ENCODE measurements at places on chromosomes 2 and 18.

- no peak for DNase-seq
Observed at GRCh38 chr2:74001121-74001520, 16.4 kb downstream of the TET3 start.

GRCh38 chr2:177666408-177666807, 273.8 kb downstream of the AGPS start:
- no peak for DNase-seq

DNA sequence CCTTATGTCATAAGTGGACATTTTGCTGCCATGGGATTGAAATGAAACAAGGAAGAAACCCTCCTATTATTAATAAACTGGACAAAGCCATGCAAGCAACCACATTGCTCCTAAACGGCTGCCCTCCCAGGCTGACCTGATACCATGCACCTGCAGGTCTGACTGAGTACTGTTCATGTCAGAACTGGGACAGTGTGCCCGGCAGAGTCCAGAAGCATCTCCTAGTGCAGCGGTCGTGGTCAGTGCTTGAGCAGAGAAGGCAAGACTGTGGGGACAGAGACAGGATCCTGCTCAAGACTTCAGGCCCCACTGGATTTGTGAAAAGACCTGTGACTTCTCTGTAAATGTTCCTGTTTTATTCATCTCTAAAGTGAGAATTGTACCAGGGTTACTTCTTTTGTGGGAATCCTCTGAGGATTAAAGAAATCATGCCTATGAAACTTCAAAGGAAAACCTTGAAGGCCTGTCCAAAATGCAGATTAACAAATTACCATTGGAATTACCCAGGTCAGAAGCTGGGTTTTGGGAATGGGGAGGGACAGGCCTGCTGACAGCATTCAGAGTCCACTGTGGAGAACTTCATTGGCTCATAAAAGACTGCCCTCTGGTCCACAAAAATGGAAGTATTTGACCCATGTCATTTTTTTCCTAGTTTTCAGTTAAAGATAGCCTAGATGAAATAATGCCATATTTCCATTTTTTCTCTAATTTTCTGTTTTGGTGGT, 13.9 kb downstream of the RNF144A start:
- DNase-seq, result no peak

- DNase-seq, result no peak
Observed at GRCh38 chr2:228115-228514, 35.7 kb downstream of the SH3YL1 start.

- DNase-seq, result no peak
Observed at GRCh38 chr2:240392948-240393830, 42.3 kb upstream of the GPC1 start.

DNA sequence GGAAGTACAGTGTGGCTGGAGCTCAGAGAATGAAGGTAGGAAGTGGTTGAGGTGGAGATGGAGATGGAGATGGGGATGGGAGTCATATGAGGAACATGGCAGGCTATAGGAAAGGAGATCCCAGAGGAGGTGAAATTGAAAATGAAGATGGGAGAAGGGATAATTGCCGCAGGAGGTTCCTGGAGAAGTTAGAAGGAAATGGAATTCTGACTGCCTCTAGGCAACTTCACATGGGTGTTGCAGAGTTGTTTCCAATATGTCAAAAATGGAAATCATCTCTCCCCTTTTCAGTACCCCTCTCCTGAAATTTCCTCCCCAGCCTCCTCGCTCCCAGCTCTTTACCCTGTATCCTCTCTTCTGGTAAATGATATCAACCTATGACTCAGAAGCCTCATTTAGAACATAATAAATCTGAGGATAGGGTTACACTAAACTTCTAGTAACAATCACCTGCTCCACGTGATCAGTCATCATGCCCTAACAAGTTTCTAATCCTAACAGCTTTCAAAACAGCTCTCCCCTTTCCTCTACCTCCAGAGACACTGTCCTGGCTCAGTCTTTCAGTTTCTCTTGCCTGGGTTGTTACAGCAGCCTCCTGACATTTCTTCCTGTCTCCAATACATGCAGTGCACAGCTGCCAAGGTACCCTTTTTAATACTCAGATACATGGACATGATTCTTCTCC, 201.9 kb upstream of the RBMS1 start:
- DNase-seq, result no peak

DNA sequence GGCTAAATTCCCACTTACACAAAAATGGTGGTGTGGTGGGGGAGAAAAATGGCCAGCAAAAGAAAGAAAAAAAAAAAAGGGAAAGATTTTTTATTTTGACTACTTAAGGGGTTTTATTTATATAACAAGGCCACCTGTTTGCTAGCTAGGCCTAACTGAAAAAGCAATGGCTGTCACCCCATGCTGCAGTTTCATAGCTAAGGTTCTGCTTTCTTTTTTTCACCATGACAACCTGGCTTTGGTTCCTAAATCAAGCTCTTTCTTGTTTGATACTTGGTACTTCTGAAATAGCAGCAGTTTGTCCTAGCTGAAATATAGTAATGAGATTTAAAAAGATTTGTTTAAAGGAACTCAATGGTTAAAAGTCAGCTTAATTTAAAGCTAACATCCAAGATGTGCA, 433.2 kb upstream of the MEX3C start:
- no peak for DNase-seq

DNA sequence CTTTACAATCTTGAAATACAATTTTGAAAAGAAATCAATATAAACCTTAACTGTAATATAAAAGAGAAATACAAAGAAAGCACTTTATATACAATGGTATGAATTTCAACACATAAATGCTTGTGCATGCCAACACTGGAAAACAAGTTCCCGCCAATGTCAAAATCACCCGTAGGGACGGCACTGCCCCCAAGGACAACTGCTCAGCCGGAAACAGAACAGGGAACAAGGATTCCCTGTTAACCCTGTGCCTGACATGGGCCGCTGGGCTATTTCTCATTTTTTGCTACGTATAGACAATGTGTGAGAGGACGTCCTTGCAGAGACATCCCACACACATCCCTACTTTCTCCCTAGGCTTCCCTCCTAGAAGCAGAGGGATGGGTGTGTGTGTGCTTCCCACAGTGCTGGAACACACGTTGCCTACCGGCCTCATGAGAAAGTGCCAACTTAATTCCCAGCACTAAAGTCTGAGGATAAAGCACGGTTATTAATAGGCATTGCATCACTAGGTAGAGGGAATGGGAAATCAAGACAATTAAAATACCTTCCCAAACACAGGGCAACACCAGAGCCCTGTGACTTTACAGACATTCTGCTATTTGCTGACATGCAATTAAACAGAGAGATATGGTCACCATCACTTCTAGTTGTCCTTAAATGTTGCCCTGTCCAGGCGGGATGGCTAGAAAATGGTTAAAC, 14.4 kb downstream of the AFG3L2 start:
- DNase-seq, result no peak

DNA sequence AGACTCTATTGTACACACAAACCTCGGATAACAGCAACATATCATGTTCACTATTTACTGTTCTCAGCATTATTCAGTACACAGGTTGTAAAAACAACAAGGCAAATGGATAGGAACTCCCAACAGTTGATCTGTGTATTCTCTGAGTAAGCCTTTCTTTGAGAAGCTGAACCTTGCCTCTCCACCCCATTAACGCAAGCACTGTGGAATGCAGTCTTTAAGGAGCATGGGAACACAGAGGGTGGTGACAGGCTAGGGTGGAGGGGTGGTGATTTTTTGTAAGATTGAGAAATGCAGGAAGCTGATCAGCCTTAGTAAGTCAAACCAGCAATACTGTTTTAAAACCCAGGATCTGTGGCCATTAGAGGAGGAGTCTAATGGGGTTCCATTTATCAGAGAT, 19.6 kb upstream of the SERPINB11 start:
- DNase-seq, result no peak

GRCh38 chr18:72427721-72428120, 116.4 kb downstream of the CBLN2 start:
- no peak for DNase-seq

DNA sequence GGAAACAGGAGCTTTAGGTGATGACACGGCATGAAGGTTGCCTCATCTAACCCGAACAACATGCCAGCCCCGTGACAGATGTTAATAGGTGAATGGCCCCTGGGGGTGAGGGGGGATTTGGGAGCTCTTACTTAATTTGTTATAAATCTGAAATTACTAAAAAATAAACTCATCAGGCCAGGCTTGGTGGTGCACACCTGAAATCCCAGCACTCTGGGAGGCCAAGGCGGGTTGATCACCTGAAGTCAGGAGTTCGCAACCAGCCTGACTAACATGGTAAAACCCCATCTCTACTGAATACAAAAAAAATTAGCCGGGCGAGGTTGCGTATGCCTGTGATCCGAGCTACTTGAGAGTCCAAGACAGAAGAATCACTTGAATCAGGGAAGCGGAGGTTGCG, 6.1 kb downstream of the STK25 start:
- no peak for DNase-seq

DNA sequence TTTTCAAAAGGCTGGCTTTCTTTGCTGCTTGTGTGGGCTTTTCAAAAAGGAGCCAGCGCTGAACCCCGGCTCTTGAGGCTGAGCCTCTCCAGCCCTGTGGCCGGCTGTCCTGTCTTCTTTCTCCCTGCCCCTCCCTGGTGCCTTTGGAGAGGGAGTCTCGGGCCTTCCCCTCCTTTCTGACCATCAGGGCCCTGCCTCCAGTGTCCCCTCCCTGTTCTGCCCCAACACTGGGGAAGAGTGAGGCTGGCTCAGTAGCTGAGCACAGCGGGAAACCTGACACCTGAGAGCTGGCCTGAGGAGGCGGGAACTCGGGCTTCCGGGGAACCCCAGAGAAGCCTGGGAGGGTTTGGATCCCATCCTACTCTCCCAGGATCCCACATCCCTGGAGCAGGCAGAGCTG, 232.1 kb downstream of the LOXHD1 start:
- no peak for DNase-seq
